ENCODE measurements at places on chromosomes 1 and 21.
A peak's percentile ranks its signal among the peaks of the same experiment; 100 is the strongest.

- no peak for DNase-seq
Measured at GRCh38 chr1:4468804-4469514, 185.4 kb upstream of the AJAP1 start.

DNA sequence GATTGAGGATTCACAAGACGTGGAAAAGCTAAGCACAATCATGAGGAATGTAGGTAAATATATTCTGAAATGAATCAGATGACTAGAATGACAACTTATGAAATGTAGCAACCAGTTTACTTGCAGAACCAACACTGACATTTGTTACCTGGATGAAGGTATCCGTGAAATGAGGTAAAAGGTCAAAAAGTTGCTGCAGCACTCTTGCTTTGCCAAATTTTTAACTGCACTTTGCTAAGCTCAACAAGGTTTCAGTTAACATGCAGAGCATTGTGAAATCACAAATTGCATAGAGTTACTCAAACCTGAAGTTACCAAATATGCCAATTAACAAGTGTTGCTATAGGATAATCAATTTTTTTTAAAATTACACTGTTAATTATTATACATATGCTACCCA, 1280.1 kb downstream of the KCNT2 start:
- DNase-seq = no peak

GRCh38 chr1:210633636-210634035, 304.9 kb downstream of the HHAT start:
- DNase-seq = no peak

DNA sequence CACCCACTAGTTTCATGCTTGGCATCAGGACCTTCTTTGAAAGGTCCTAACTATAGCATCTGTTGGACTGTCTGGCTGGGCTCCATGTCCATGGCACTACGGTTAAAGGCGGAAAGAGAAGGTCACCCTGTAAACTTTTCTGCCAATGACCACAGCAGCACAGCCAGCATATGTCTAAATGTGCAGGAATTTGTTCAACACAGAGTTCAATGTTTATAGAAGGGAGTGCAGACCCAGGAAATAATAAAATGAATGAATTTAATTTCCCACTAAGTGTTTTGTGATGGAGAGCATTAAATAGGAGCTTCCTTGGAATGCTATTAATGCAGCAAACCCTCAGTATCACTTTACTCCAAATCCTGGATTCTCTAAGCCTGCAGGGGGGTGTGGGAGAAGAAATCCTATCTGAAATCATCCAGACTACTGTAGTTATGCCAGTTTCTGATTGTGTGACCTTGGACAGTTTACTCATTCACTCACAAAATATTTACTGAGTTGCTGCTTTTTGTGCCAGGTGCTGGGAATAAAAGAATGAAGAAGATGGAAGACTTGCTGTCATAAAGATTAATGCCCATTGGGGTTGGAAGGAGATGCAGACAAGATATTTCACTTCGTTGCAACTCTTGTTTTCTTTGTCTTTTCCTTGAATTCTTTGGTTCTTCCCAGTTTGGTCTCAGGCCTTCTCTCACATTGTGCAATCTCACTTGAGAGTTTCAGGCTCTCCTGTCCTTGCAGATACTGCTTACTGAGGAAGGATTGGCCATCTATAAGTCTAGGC, 195.0 kb downstream of the ROR1 start:
- DNase-seq = no peak

DNA sequence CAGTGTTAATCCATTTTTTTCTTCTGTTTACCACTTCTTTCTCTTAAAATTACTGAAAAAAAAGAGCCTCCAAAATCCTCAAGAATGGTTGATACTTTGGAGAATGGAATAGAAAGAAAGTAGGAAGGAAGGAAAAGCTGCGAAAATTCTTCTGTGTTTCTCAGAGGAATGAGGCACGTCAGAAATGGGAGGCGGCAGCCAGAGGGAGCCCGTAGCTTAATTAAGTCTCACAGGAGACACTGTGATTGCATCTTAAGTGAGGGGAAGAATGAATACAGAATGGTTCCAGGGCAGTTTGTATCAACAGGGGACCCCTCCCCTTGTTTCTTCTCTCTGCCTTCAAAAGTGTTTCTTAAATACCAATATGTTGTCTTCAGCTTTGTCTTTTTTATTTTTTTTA, 1099.5 kb downstream of the PLA2G4A start:
- peak; percentile 35 for DNase-seq

DNA sequence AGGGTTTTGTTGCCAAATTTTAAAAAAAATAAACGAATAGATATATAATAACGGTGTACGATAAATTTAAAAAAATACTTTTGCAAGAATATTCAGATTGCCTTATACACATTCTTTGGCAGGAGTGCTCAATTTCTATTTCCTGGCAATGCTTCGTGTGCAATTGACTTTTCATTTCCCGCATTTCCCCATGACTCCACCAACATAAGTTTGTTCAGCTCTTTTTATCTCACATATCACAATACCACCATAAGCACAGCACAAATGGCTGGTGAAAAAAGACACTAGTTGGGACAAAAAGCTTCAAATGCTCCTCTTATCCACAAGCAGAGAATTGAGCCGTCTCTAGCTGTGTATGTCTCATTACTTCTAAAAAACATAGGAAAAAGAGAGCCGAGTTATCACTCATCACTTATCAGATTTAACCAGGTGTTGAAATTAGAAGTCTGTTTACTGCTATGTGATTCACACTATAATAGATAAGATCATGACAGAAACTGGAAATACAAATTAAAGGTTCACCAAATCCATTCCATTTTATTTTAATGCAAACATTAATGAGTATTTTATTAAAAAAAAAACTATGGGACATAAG, 28.9 kb upstream of the RGS1 start:
- DNase-seq = peak; percentile 9

- no peak for DNase-seq
Measured at GRCh38 chr1:223652436-223652941, 13.0 kb downstream of the CAPN8 start.

DNA sequence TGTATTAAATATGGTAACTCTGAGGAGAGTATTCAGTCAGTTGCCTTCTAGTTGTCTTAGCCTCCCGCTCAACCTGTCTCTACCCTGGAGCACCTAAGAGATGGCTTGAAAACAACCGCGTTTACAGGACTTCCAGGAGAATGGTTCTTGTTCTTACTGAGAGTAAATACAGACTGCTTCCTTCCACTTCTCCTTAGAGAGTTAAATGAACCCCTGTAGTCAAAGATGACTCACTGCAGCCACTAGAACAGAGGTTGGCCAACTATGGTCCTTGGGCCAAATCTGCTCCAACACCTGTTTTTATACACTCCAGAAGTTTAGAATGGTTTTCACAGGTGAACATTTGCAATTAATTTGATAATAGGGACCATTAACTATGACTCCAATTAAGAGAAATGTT, 60.1 kb upstream of the ASB17 start:
- DNase-seq = no peak

DNA sequence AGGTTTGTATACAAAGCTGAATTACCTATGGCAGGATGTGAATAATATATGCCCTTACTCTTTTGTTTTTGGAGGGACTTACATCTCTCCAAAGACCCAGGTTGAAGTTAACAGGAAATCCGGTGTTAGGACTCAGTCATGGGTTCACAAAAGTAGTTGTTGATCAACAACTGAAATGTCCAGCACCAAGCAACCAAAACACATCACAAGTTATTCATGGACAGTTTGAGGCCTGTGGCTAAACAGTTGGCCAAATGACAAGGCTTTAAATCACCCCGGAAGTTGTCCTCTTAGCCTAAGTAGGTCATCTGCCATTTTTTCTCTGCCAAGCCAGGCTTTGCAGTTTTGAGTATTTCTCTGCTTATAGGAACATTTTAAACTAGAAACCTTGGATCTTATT, 89.9 kb downstream of the CD247 start:
- no peak for DNase-seq

DNA sequence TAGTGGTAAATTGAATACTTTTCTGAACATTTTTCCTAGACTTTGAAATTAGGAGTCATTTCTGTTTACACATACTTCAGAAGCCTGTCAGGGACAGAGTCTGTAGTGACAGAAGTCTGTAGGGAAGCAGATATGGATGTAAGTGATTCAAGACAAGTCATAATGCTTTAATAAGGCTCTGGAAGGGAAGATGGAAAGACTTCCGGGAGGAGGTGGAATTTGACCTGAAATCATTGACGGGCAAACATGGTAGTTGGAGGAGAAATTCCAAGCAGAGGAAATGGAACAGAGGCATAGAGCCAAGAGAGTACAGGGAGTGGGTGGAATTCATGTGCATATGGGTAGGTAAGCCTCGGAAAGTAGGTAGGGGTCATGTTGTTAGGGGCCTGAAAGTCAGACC, 22.5 kb downstream of the CAMTA1 start:
- DNase-seq = no peak

DNA sequence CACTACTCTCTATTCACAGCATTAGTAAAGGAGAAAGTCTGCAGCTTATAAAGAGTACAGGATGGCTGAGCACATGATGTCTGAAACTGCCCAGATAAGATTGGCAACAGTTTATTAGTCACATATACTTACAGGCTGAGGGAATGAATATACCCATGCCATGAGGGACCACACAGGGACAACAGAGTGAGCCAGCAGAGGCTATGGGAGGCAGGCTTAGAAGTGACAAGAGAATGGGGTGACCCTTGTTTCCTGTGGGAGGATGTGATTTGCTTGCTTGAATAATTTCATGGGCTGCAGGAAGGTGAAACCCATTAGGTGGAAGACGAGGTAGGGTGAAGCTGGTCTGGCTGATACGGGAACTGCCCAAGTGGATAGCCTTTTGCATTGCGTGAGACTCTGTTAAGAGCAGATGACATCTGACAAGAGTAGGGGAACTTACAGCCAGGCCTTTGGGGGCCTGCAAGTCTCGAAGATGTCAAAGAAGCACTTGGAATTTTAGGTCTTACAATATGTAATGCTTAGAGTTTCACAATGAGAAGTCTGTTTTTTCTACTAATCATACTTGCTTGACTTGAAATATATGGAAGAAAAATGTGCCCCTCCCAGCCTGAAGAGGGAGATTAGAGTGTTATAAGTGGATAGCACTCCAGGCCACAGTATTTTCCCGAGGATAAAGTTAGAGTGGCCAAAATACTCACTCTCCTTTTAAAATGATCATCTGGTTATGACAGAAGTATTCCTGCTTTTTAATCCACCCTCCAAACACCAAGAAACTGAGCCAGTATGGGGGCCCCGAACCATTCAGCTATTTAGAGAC, 34.6 kb upstream of the TNFSF4 start:
- DNase-seq = no peak

- DNase-seq = peak; percentile 18
Measured at GRCh38 chr1:176843352-176844297, 320.9 kb downstream of the ASTN1 start.

DNA sequence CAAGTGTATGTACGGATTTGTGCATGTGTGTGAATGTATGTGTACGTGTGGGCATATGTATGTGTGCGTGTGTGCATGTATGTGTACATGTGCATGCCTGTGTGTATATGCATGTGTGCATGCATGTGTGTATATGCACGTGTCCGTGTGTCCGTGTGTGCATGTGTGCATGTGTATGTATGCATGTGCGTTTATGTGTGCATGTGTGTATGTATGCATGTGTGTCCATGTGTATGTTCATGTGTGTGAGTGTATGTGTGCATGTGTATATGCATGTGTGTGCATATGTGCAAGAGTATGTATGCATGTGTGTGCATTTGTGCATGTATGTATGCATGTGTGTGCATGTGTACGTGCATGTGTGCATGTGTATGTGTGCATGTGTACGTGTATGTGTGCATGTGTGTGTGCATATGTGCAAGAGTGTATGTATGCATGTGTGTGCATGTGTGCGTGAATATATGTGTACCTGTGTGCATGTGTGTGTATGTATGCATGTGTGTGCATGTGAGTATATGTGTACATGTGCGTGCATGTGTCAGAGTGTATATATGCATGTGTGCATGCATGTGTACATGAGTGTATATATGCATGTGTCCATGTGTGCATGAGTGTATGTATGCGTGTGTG, 15.6 kb downstream of the EPHA8 start:
- DNase-seq = no peak

DNA sequence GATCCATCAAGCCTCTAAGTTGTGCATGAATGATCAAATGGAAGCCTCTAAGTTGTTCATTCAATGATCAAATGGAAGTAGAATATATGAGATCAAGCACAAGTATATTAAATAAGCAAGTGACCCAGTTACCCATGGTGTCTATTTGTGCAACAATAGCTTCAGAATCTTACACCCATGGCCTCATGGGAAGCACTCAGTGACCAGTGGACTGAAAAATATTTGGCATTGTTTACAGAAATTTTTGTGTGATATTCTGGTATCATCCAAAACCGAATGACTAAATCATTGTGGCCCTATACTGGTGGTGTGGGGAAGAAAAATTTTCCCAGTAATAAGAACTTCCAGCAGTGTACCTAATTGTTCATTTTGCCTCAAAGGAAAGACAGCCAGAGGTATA, 46.6 kb downstream of the DUSP10 start:
- no peak for DNase-seq

Measured in hematopoietic multipotent progenitor cell treated with erythropoietin and hydrocortisone succinate and interleukin-3 and kit ligand, for 6 days (in vitro differentiated cells).